ENCODE measurements at places on chromosomes 5 and 9.

DNA sequence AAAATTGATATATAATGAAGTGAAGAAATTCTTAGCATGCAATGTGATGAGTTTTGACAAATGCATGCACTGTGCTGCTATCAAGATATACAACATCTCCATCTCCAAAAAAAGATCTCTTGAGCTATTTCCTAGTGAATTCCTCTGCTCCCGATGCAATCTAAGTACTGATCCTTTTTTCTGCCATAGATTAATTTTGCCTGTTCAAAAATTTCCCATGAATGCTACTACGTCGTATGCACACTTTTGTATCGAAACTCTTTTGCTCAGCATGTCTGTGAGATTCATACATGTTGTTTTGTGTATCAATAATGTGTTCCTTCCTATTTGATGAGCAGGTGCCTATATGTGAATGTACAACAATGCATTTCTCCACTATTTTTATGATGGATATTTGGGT, 647.4 kb downstream of the MTRR start:
- DNase-seq, result no peak

DNA sequence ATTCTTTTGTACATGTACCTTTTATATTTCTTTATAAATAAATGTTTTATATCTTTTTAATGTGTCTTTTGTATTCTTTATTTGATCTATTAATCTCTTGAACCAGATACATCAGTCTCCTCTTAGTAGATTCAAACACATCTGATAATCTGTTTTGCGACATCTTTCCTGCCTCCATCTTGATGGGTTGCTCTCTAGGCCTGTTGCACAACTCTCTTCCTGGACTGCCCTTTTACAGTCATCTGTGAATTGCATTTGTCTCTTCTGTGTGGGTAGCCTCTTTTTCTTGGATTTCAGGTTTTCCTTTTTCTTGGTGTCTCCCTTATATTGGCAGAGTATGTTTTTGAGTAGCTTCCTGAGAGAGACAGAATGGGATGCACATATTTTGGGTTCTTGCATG, 6.2 kb downstream of the ZFYVE16 start:
- DNase-seq, result no peak

DNA sequence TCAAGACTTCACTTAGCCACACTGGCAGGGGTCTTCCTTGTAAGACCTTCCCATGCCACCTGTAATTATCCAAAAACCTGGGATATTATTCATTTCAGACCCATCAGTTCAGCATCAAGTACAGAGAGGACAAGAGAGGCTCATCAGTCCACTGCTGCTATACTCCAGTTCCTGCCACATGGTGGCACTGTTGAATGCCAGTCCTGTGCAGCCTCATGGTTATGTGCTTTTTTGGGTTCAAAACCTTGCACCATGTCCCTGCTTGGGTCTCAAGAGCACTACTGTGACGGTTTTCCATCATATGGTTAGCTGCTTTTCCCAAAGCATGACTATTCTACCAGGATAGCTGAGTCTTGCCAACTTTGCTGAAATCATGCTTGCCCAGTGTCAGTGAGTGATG, 8.5 kb downstream of the PTGS1 start:
- no peak for DNase-seq

GRCh38 chr5:32283539-32284377, 29.0 kb downstream of the MTMR12 start:
- DNase-seq, result no peak

- DNase-seq, result no peak
Measured at GRCh38 chr5:154708846-154709245, 46.3 kb upstream of the LARP1 start.

DNA sequence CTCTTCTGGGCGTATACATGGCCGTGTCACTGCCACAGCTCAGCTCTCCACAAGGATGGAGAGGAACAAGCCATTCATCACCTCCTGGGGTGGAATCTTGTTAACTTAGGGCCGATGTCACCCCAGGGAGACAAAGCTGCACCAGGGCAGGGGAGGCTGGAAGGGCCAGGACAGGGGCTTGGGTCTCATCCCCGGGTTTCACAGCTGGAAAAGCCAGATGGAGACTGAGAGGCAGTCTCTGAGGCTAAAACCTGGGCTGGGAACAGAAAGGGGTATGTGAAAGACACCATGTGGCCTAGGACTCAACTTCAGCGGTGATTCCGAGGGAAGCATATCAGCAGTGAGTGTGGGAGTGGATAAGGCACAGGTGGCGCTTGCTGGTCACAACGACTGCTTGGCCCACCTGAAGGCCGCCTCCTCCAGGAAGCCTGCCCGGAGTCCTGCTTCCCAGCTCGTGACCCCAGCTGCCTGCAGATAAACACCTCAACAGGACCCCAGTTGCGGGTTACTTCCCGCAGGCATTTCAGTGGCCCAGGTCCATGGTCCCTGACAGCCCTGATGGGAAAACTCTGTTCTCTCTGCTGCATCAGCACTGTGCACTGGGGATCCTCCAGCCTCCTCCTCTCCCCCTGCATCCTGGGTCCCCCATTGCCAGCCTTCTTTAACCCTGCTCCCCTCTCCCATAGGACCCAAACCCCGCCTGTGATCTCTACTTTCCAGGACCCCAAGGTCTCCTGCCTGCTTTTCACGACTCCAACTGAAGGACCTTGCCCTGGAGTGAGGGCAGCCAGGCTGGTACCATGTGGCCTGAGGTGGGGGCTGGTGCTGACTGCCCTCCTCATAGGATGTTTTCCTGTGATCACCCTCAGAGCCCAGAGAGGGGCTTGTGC, 51.7 kb upstream of the FCN1 start:
- DNase-seq, result no peak

DNA sequence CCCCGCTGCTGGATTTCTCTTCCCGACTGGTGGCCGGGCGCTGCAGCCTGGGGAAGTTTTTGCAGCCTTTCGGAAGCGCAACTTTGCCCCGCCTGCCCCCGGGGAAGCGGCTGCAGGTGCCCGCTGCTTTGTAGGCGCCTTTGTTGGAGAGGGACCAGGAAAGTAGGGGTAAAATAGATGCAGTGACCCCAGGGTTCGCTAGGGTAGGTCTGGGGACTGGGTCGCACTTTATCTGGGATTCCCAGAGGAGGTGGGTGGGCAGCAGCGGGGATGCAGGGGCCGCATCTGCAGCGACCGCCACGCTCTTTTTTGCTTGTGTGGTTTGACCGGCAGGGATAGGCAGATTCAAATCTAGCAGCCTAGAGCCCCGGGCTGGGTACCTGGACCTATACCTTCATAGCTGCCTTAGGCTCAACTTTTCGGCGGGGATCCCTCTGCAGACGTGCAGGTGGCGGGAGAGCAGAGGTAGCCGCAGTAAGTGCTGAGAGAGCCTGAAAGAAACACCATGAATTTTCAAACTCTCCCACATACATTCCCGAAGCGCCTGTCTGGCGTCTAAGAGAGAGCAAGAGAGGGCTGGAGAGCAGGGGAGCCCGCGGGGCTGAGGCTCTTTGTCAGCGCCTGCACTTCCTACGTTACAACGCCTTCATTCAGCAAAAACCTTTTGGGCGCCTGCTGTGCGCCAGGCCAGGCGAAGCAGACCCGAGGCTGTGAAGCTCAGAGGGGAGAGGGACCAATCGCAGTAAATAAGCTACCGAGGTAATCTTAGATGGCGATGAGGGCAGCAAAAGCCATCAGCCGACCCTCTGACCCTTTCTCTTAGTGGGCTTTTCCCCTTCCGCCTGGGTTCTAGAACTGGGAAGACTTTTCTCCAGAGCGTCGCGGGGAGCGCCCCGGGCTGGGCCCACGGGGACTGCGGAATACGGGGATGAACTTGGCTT, 642 bp downstream of the SV2C start:
- no peak for DNase-seq

DNA sequence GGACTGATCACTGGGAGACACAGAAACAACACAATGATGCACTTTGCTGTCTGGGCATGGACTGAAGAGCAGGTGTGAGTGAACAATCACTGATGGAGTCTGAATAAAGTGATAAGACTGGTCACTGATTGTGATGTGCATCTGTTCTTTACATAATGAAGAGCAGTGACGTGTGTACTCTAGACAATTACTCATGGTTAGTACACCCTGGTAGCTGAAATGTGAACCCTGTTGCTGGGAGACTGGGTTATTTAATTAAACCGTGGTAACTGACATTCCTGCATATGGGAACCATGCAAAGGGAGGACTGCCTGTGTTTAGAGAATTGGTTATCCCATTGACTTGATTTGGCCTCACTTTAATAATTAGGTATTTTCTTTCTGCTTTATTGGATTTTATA, 202.9 kb downstream of the NR2F1-AS1 start:
- no peak for DNase-seq

DNA sequence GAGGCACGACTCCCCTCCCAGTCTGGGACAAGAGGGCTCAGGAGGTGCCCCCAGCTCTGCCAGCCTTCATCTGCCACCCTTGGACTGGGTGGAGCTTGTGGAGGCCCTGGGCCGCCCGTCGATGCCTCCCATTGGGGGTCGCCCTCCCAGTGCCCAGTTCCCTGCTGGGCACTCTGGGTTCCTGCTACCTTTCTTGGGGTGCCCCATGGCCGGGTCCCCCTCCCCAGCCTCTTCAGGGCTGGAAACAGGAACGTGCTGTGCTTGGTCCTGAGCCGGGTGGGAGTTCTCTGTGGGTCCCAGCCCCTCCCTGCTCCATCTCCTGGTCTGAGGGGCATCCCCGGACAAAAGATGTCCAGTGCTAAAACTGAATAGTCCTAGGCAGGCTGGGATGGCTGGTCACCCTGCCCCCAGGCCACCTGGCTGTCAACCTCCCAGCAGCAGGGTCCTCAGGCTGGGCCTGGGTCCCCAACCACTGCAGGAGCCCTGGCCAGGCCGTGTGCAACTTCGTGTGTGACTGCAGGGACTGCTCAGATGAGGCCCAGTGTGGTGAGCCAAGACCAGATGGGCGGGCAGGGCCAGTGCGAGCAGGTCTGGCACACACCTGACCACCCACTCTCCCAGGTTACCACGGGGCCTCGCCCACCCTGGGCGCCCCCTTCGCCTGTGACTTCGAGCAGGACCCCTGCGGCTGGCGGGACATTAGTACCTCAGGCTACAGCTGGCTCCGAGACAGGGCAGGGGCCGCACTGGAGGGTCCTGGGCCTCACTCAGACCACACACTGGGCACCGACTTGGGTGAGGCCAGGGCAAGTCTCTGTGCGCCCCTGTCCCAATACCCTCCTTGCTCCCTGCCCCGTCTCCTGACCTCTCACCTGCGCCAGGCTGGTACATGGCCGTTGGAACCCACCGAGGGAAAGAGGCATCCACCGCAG, 784 bp downstream of the MAMDC4 start:
- DNase-seq, result no peak

DNA sequence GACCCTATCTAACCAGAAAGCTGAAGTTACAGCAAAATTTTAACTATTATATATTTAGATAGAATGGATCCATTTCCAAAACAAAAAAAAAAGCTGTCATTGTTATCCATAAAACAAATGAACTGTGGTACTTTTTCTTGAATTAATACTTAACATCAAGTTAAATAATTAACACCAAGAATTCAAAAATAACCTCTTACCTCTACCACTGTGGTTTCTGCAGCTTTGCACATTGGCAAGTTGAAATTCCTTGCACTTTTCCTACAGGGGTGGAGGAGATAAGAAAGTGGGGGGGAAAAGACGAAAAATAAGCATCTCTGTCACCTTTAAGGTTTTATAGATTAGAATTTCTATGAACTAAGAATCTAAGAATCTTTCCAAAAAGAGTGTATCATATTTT, 30.0 kb downstream of the OXCT1 start:
- DNase-seq, result no peak

GRCh38 chr5:172815631-172816030, 18.4 kb upstream of the ERGIC1 start:
- DNase-seq, result no peak

GRCh38 chr9:104082168-104082567, 11.9 kb upstream of the SMC2 start:
- DNase-seq, result no peak

DNA sequence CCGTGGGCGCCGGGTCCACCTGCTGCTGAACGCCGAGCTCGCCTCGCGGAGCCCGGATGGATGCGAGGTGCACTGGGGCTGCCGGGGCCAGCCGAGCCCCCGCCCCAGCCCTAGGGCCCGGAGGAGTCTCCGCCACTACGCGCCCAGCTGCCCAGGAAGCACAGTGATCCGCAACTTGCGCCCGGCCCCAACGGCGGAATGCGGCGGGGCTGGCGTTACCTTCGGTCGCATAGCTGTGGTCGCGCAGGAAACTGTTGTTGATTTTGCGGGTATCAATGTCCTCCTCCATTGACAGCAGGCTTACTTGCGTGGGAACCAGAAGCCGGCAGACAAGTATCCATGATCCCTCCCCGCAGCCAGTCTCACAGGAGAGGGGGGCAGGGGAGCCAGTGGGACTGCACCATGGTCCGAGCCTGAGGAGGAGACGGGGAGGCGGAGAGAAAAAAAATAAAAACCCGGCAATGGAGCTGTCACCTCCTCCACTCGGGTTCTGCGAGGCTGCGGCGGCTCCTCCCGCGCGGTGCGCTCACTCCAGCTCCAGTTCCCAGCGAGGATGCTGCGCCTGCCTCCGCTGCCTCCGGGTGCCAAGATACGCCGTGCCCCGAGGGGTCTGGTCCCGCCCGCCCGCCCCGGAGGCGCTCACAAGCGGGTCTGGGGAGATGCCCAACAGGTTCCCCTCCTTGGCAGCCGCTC, 628 bp downstream of the PPP2R2B start:
- DNase-seq, result peak; percentile 44

DNA sequence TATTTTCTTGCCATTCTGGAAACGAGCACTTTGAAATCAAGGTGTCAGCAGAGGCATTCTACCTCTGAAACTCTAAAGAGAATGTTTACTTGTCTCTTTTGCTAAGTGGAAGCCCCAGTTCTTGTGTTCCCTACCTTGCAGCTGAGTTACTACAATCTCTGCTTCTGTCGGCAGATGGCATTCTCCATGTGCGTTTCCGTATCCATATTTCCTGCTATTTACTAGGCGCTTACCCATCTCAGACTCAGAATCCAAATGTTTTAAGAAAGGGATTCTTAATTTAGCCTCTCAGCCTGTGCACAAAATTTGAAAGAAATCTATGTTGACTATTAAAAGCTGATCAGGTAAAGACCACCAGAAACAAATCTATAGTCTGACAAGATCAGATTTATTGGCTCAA, 221.3 kb upstream of the FTMT start:
- no peak for DNase-seq

GRCh38 chr9:35820076-35820475, 5.2 kb upstream of the HINT2 start:
- DNase-seq, result no peak

DNA sequence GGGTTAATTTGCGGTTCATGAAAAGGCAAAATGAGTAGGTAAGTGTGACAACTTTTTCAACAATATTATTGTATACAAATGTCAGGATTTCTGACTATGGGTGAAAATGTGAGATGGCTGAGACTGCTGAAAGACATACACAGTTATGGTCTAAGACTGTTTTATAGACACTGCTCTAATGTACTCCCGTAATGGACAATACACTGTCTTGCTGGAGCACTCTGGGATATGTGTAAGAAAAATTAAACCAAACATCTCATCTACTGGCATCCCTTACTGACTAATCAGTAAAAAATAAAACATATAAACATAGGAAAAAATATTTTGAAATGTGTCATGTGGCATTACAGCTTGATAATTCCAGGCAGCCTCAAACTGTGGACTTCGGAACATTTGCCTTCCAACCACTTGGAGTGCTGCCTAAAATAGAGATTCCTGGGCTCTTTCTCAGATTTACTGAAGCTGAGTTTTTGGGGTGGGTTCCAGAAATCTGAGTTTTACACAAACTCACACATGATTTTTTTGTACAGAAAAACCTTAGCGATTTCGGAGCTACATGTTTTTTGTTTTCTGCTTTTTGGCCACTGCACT, 233.9 kb upstream of the TBCA start:
- no peak for DNase-seq

- DNase-seq, result no peak
Measured at GRCh38 chr9:116843863-116844620, 156.9 kb downstream of the TRIM32 start.

- no peak for DNase-seq
Measured at GRCh38 chr5:114665551-114665950, 303.7 kb downstream of the KCNN2 start.

GRCh38 chr5:171647043-171647903, 138.3 kb upstream of the SMIM23 start:
- peak; percentile 19 for DNase-seq

Data from NCI-H1694 treated with DMSO at 0.1 percent for 48 hours (cell line).